ENCODE measurements at places on chromosomes 7 and 10.

- no peak for DNase-seq
Observed at GRCh38 chr7:30136117-30136731, 1.4 kb downstream of the MTURN start.

GRCh38 chr7:126286317-126286716, 966.4 kb downstream of the GRM8 start:
- no peak for DNase-seq

DNA sequence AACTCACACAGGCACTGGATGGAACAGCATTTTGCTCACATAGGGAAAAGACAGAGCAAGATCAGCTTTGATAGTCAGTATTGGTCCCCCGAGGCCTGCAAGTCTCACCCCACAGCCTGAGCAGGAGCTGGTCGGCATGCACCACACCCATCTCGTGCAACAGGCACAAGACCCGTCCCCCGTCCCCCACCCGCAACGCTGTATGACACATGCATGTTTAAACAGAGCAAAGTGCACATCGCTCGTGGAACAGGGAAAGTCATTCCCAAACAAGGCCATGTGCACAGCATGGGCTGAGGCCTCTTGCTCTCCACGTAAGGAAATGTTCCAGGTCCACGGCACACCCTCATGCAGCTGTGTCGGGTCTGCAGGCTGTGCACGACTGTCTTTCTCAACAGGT, 527.2 kb downstream of the ACTR3B start:
- DNase-seq = no peak

GRCh38 chr7:30703756-30704155, 21.5 kb upstream of the CRHR2 start:
- DNase-seq = no peak

- DNase-seq = no peak
Observed at GRCh38 chr10:92811986-92812385, 36.3 kb upstream of the EXOC6 start.

GRCh38 chr10:76091926-76092325, 660.5 kb downstream of the LRMDA start:
- DNase-seq = no peak

DNA sequence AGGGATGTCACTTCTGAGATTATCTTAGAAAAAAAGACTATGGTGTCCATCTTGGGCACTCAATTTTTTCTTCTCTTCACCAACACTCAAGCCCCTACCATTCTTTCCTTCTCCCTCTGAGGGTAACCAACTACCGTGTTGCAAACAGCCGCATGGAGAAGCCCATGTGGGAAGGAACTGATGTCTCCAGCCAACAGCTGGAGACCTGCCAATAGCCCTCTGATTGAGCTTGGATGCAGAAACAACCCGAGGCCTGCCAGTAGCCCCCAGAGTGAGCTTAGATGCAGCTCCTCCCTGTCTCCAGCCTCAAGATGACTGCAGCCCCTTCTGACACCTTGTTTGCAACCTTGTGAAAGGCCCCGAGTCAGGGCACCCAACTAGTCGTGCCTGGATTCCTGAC, 36.4 kb upstream of the CHCHD3 start:
- no peak for DNase-seq

DNA sequence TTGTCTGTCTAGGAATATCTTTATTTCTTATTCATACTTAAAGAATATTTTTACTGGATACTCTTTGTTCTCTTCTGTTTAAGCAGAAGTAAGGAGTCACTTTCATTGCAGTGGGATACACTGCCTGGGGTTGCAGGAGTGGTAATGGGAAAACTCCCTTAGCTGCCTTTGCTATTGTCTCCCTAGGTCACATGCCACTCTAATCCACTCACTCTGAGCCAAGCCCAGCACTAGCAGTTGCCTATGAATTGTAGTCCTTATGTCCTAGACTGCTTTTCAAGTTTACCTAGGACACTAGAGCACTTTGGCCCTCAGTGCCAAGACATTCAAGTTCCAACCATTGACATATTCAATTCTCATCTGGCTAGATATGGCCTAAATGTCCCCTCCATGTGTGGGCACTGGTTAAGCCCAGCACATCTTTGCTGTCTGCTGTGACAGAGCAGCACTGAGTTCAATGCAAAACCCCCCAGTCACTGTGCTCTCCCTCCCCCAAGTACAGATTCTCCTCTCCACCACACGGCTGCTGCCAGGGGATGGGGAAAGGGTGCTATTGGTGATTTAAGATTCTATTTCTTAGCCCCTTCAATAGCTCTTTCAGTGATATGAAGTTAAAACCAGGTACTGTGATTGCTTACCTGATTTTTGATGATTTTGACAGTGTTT, 991.7 kb upstream of the KCND2 start:
- DNase-seq = no peak

GRCh38 chr7:11737723-11738122, 94.3 kb downstream of the THSD7A start:
- DNase-seq = no peak

GRCh38 chr7:630539-630938, 96.0 kb upstream of the DNAAF5 start:
- DNase-seq = no peak

- DNase-seq = no peak
Observed at GRCh38 chr10:102675666-102676533, 31.6 kb downstream of the TRIM8 start.

GRCh38 chr10:130546841-130547240, 410.6 kb downstream of the GLRX3 start:
- no peak for DNase-seq

GRCh38 chr10:10911471-10911921, 106.2 kb upstream of the CELF2 start:
- no peak for DNase-seq

DNA sequence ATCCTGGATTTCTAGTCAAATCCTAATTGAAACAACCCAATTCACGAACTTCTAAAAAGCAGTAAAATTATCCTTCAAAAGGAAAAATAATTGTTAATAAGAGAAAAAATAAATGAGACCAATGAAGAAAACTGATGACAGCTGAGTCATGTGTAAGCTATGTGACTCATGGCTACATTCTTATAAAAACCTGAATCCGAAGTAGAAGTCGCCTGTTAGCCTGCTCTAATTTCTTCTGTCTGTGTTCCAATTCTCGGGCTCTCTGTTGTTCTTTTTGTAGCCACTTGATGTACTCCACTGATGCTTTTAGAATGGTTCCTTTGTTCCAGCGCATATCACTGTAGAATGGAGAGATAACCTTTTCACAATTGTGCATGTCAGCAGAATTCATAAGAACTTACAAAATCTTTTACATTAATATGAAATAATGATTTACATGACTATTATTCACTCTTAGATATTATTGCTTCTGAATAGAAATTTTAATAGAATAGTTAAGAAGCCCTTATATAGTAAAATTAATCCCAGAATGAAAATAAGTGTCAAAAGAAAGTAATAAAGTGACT, 88.8 kb downstream of the TFEC start:
- no peak for DNase-seq

DNA sequence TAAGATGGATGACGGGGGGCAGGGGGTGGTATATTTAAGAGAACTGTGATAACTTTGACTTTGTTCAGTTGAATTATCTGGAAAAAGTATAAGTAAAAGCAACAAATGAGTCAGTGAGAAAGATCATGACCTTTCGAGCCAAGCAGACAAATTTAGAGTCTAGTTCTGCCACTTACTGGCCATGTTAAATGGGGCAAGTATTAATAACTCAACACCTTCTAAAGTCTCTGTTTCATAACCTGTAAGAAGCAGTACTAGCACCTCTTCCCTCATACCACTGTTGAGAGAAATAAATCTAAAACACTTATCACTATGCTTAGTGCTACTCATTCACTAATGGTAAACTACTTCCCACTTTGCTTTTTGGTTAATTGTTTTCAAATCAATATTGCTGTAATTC, 604.4 kb upstream of the LRRN3 start:
- no peak for DNase-seq

DNA sequence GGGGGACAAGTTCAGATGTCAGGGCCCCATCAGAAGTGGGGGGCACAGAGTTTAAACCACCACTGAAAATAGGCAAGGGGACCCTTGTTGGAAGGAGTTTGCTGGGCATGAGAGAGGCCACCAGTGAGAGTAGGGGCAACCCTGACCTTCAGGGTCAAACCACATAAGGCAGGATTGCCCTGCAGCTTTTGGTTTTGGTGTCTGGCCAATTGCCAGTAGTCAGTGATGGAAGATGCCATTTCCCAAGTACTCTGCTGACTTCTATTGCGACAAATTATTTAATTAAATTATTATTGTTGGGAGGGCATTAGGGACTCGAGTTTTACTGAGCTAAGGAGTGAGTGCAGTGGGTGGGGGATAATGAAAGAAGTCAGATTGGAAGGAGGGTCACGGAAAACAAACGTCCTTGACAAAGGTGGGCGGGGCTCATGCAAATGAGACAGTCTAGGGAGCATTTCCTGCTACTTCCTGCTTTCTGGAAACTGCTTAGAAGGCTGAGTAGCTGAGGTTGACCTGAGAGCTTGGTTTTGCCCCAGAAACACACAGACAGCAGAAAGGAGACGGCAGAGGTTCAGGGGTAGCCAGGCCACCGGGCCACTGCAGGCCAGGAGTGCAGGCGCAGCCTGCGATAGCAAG, 74.2 kb upstream of the ANLN start:
- DNase-seq = no peak

DNA sequence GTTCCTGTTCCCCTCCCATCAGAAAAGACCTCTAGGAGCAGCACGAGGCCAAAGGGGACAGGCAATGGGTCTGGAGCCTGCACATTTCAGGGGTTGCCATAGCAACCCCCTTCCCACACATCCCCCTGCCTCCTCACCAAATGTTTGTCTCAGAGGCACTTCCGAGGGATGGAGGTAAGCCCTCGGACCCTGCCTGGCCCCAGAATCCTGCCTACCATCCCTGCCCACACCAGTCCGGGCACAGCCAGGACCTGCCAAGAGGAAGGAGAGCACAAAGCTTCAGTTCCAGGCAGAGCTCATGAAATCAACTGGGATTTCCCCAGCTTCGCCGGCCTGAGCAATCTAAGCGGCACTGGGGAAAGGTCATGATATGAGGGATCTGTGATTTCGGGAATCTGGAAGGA, 175.0 kb upstream of the PLXNA4 start:
- no peak for DNase-seq

DNA sequence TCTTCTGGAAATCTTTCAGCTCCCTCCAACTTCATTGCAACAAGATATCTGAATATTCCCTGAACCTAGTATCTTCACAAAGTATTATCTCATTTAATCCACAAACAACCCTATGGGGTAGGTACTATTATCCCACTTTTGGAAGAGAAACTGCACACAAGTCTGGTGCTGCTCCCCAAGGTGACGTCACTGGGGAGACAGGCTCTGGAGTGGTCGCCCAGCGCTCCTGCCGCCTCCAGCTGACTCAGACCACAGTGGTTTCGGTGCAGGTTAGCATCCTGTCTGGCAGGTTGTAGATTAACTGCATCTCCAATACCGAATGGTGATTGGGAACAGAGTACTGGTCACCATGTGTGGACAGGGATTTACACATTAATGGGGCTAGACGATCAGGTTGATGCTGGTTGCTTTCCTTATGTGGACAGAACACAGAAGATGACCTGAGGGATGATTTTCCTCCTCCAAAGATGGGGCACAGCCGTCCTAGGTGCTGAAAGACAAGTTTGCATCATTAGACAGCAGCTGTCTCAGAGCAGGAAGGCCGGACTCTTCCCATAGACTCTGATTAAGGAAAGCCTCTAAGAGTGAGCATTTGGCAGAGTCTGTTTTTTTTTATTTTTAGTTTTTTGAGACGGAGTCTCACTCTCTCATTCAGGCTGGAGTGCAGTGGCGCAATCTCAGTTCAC, 128.6 kb downstream of the TRRAP start:
- no peak for DNase-seq

- no peak for DNase-seq
Observed at GRCh38 chr7:7018290-7018689, 164.1 kb upstream of the C1GALT1 start.

DNA sequence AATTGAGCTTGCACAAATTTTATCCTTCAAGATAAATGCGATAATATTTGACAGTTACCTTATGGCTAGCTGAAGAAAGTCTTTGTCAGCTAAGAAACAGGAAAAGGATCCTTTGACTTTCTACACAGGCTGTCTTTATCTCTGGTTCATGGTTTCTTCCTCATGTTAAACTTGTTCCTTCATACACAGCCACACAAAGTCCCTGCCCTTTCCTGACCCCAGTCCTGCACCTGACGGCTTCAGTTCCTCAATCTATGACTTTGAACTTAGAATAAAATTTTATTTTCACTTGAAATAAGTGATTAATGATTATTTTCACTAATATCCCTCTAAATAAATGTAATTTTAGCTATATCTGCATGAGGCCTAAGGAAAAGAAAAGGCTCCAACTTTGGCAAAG, 77.8 kb upstream of the PRSS1 start:
- no peak for DNase-seq

GRCh38 chr7:12796397-12797127, 109.1 kb downstream of the ARL4A start:
- DNase-seq = no peak

- no peak for DNase-seq
Observed at GRCh38 chr7:2734084-2734686, 46.2 kb downstream of the AMZ1 start.

DNA sequence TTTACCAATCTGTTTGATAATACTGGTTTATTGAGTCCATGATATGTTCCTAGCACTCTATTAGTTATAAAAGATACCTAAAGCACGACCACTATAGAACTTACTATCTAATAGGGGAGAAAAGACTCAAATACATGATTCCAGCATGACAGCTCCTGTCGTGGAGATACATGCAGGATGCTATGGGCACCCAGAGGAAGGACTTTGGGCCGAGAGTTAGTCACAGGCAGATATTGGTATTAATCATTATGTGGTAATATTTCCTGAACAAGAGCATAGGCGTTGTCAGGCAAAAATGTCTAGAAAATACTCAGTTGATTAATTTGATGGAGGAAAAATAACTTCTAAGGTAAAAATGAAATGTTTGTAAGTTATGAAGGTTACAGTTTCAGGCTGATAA, 31.8 kb downstream of the CNNM2 start:
- no peak for DNase-seq

- DNase-seq = no peak
Observed at GRCh38 chr10:116611153-116611545, 9.6 kb upstream of the PNLIPRP2 start.

Measured in SW 1271 (cell line).